ENCODE measurements at places on chromosomes 12 and 14. TPM values are rescaled to one million over a fixed set of nuclear protein-coding genes. Genes with fewer than 3 reads are reported as not detected.

DNA sequence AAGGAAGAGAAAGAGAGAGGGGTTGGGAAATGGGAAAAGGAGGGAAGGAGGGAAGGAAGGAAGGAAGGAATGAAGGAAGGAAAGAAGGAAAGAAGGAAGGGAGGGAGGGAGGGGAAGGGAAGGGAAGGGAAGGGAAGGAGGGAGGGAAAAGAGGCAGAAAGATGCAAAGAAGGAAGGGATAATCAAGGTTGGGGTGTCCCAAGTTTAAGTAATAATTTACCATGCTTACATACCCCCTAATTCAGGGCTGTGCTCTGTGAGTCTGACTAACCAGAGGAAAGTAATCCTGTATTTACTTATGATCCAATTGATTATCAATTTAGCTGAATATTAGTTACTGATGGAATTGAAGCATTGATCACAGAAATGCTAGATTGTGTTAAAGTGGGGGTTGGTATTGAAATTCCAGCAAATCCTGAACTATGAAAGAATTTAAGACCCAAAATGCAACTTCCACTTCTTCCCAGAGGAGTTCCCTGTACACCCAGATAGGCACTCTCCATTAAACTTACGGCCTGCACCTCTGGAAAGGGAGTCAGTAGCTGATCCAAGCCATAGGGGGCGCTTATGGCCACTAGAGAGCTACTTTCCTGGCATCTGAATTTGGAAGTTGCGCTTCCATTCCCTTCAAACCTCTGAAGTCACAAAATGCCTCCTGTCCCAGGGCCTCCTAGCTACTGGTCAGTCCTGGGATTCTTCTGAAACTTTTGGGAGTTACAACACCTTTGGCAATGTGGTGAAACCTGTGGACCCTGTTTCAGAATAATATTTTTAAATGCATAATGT is 162.7 kb upstream of the PWP1 start:
- no peak for DNase-seq

DNA sequence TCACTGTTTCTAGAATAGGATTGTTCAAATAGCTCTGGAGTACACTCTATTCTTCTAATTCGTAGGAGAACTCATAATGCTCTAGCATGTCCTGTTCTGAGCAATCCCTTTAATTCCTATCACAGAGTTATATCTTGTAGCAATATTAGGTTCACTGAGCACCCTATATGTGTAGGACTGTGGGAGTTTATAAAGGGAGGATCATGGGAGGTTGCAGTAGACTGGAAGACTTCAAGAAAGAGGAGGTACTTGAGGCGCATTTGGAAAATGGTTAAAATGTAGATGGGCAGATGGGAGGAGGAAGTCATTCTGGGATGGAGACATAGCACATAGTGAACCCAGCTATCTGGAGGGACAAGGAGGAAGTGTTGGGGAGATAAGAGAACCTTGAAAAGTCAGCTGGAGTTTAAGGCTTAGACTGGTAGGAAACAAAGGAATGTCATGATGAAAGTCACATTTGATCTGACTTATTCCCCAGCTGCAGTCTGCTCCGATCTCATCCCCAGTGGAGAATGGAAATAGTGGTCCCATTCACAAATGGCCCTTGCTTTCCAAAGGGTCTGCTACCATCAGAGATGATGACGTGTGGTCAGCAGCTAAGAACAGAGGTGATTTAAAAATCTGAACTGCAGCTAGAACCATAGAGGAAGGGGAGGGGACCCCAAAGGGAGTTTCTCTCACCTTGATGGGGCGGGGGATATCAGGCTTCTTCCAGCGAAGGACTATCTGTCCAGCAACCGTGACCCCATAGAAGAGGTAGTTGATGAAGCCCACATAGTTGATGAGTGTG is 10.1 kb upstream of the CEBPE start:
- DNase-seq: no peak

DNA sequence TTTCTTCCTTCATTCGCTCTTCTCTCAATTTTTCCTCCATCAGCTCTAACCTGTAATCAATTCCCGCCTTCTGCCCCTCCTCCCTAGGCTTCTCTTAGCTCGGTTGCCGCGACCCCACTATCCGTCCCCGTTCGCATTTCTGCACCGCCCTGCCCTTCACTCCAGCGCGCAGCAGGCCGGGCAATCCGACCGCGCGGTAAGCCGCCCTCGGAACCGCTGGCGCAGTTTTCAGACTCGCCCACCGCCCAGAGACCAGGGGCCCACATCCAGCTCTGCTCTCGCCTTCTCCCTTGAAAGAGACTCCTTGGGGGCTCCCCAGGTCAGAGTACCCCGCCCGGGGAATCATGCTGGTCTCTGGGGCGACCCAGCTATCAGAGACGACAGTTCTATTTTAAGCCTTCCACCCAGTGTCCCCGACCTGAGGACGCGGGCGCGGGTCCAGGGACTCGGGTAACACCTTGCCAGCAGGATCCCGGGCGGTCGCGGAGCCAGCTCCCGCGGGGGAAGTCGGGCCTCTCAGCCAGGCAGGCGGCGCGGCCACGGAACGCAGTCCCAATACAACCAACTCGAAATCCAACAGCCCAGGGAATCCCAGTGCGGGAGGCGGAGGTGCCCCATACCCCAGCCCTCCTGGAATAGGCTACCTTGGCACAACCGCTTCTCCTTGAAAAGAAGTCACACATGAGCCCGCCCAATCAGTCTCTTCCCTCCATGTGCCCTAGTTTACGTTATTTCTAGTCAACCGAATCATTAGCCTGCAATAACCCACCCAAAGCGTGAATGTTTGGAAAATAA is 5.7 kb upstream of the SLC38A4 start:
- DNase-seq: peak; percentile 59

DNA sequence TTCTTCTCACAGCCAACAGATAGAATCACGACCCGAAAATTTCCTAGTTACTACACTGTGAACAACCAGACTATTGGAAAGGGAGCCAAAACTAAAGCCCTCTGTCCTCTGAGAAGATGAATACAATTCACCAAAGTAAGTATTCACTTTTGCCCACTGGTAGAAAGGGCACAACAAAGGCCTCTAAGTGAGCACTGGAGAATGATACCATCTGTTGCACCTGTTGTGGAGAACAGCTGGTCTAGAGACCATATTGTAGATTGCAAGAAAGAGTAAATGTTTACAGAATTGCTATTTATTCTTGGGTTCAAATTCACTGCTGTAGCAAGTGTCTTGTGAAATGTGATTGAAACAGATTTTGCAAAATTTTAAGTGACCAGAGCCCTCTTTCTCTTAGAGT is 46.9 kb upstream of the ANO6 start:
- no peak for DNase-seq

DNA sequence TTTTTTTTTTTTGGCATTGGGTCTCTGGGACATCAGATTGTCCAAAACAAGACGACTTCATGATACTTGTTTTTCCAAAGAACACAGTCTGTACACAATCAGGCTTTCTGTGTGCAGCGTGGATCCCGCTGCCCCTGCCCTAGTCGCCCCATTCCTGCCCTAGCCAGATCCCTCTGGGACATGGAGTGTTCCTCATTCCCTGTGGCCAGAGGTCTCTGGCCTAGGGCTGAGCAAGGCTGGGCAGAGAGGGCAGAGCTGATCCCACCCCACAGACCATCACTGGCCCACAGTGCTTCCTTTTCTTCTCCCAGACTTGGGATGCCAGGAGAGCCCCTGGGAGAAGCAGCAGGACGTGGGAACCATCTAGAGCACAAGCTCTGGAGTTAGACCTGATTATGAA is 20.9 kb upstream of the EIF2B2 start:
- DNase-seq: no peak

Gene ZC2HC1C
- polyA plus RNA-seq: 1.4 TPM

Gene SBNO1
- 16.1 TPM for polyA plus RNA-seq

- peak; percentile 37 for DNase-seq
Observed at GRCh38 chr12:115716551-115716950, 560.9 kb downstream of the MED13L start.

DNA sequence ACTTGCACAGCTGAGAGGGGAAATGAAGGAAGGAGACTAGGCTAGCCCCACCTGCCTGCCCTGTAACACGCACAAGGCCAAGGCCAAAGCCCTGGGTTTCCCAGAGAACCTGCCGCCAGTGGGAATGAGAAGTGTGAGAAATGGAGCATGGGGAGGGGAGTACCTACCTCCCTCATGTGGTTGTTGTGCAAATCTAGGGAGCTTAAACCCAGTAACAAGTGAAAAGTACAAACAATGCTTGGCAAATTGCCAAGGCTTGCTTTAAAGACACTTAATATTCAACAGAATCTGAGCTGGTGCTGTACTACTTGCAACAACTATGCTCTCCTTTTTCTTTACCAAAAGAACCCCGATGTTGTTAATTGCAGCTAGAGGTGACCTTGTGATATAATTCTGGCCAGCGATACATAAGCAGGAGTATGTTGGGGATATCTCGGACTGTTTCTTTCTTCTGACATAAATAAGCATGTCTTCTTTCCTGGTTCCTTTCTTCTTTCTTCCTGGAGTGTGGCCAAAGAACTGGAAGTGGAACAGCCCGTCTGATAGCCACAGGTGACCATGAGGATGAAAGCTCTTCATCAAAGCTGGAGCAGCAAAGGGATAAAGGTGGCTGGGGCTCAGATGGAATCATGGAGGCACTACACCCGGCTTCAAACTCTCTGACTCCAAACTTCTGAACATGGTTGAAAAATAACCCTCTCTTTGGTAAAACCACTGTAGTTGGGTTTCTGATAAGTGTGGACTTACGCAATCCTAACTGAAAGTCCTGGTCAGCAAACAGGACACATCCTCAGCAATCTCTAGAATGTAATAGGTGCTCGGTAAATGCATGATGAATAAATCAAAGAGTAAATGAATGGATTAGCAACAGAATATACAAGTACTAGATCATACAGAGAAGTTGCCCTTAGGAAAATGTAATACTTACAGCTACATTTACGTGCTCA is 207.9 kb downstream of the NUAK1 start:
- no peak for DNase-seq

Gene DPF3
- polyA plus RNA-seq: 1.2 TPM

Gene TAS2R10
- polyA plus RNA-seq: 0.59 TPM

DNA sequence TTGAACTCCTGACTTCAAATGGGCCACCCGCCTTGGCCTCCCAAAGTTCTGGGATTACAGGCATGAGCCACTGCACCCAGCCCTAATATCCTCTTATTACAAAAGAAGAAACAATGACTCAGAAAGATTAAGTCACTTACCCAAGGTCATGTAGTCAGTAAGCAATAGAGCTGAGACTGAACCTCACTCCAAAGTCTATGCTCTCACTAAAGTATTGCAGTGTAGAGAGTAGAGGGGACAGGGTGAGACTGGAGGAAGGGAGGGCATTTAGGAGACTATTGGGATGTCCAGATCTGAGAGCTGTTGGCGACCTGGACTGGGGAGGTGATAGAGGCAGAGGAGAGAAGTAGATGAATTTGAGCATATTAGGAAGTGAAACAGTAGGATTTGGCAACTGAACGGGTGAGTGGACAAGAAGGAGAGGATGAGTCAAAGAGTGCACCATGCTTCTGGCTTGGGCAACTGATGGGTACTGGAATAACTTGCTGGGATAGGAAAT is 11.8 kb downstream of the P2RX7 start:
- DNase-seq: no peak

Gene SERPINA3
- polyA plus RNA-seq: 0.10 TPM

Gene INTS13
- polyA plus RNA-seq: 38.3 TPM

DNA sequence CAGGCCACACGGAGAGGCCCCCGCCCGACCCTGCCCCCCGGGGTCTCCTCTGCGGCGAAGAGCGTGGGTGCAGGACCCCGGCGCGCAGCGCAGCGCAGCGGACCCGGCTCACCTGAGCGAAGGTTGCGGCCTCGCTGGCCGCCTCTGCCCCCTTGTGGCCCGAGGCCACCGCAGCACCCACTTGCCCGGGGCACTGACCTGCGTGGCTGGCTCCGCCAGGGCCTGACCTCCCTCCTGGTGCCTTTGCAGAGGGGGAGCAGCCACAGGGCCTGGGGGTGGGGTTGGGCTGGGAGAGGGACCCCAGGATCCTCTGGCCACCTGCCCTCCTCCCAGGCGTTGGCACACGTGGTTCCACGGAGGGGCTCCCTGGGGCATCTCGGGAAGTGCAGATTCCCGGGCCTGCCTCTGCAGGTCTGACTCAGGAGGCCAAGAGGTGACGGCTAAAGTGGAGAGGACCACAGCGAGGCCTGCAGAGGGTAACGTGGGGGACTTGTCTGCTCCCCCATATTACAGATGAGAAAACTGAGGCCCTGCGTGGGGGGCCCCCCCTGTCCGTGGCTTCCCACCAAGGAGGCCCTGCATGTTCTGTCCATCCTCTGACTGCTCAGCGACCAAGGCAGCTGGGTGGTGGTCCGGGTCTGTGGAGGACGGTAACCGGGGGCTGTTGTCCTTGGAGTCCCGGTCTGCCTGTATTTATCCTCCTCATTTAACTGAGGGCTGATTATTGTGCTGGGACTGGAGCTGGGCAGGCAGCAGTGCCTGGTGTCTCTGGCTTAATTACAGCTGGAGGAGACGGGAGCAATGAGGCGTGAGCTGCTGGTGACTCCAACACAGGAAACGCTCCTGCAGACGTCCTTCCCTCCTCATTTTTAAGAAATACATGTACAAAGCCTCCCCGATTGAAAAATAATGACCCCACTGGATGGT is 67.9 kb upstream of the BEGAIN start:
- DNase-seq: no peak

DNA sequence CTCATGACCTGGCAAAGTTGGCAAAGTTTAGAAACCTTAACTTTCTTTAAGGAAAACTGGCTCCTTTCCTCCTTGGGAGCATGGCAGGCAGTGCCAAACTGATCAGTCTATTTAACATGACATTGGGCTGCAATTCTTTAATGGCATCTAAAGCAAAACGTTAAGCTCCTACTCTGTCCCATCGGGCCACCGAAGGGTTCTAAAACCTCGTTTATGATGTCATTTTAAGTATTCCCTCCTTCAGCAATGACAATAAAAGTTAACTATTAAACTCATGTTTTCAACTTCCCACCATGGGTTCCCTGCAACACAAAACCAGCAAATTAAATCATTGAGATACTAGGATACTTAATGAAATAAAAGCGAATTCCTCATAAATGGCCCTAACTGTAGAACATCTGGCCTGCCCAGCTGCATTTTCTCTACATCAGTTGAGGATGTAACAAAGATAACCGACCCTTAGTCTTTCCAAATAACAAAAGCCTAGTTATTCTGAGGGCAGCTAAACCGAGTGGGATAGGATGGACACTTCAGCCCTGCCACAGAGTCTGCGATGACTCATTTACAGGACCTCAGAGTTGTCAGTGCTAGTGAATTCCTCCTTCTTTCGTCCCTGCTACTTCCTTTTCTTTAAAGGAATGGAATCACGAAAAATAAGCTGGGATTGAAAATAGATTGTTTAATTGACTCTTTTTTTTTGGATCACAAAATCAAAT is 34.5 kb upstream of the RIC8B start:
- DNase-seq: no peak

- DNase-seq: peak; percentile 47
Observed at GRCh38 chr12:153080-153746, 60.7 kb downstream of the SLC6A12 start.

- DNase-seq: no peak
Observed at GRCh38 chr14:90381011-90381786, 15.6 kb upstream of the CALM1 start.

- DNase-seq: peak; percentile 87
Observed at GRCh38 chr12:105741786-105742566, 396.8 kb downstream of the NUAK1 start.

Gene PTGDR
- polyA plus RNA-seq: 1.3 TPM

Data from muscle of back (tissue), 13 donors.